ENCODE measurements at places on chromosomes 1 and 21. TPM values are rescaled to one million over a fixed set of nuclear protein-coding genes. Genes with fewer than 3 reads are reported as not detected.

Gene TMCC2
- 2.4 TPM for total RNA-seq

GRCh38 chr21:41616031-41616591 is 108.2 kb upstream of the TMPRSS2 start:
- DNase-seq, result no peak

Gene CD160
- total RNA-seq, result 0.21 TPM

DNA sequence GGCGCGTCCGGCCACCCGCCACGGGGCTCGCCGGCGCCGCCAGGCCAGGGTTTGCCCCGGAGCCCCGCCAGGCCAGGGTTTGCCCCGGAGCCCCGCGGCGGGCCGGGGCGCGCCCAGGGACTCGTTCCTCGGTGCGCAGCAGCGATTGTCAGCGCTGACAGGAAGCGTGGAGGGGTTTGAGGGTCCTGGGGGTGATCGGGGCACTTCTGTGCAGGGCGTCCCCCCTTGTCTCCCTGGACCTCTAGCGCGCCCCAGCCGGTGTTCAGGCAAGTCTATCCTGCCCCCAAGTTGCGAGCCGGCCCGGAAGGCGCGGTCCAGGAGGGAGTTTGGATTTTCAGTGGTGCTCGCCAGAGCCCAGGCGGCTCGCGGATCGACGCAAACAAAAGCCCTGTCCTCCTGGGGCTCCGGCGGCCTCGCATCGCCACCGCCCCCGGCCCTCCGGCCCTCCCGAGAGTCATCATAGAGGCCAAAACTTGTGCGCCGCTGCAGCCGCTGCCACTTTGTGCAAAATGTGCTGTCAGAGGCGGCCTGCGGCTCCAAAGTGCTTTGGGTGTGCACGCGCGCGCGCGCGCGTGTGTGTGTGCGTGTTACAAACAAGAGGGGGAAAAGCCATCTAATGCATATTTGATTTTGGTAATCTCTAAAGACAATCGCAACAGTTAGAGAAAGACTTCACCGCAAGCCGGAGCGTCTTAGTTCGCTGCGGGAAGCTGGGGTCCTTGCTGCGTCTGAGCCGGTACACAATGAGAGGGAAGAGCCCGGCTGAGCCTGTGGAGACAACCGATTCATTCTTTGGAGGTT is 1.0 kb downstream of the ROR1 start:
- peak; percentile 18 for DNase-seq

Measured in tibial nerve (tissue), 4 donors.